ENCODE measurements at places on chromosomes 6 and 20. TPM values are rescaled to one million over a fixed set of nuclear protein-coding genes. Genes with fewer than 3 reads are reported as not detected.
A peak's percentile ranks its signal among the peaks of the same experiment; 100 is the strongest.

The VGLL2 gene
- total RNA-seq, result not detected

GRCh38 chr20:43963872-43964791, 49.5 kb downstream of the TOX2 start:
- peak; percentile 28 for DNase-seq

The CHRNA4 gene
- total RNA-seq, result not detected

GRCh38 chr20:10539818-10540553, 104.9 kb downstream of the SLX4IP start:
- DNase-seq, result no peak

The CSTF1 gene
- total RNA-seq, result 135 TPM

- DNase-seq, result no peak
These were observed 33.3 kb downstream of the THBS2 start for GRCh38 chr6:169220068-169220964.

DNA sequence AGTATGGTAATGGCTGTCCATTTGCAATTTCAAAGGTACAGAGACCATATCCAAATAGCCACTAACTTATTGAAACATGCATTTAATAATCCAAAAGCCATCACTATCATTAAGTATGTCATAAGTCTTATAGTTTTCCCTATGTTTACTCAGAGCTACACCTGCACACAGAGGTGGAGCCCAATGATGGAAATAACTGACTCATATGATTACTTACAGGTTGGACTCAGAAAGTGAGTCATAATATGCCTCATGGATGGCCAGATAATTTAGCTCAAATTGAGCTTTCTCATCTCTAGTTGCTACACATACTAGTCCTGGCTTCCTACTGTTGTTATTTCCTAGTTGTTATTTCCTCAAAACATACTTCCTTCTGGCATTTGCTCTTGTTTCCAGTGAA, 104.4 kb upstream of the KHDRBS2 start:
- DNase-seq, result no peak

- DNase-seq, result no peak
These were observed 294.2 kb upstream of the SYNCRIP start for GRCh38 chr6:85936916-85937315.

GRCh38 chr6:31575335-31575901, at the start of gene TNF:
Gene TNF (plus strand): TSS chr6:31575565. CDS start chr6:31575742, 177 bp downstream.
- no peak for DNase-seq

The FOXC1 gene
- 5.5 TPM for total RNA-seq

The SCRT2 gene
- total RNA-seq, result not detected

- no peak for DNase-seq
These were observed 76.5 kb downstream of the ADAT2 start for GRCh38 chr6:143374014-143374413.
